ENCODE measurements at places on chromosomes 1 and 21.

GRCh38 chr1:183810756-183811544 is 6.0 kb downstream of the RGL1 start:
- DNase-seq = no peak

DNA sequence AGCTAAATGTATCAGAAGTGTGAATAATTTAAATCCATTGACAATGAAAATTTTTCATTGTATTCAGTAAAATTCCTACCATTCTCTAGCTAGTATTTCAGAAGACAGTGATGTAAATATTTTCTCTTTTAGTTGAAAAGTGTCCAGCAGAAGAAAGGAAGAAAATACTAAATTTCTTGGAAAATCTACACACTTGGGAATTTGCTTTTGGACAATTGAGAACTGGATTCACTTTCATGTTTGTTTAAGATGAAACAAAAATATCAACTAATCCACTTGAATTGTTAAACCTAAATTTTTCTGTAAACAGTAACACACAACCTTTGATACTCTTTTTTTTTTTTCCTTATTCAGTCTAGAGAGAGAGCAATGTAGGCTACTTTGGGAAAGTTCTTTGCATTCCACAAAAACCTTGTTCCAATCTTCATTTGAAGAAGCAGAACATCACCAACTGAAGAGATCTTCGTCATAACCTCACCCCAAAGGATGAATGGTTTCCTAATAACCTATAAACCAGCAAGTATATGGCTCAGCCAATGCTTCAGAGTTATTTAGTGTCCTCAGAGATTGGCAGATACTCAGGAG is 155.1 kb upstream of the GORAB start:
- no peak for DNase-seq

- DNase-seq = no peak
Observed at GRCh38 chr1:91553177-91553591, 52.5 kb downstream of the CDC7 start.

GRCh38 chr1:221670081-221670480 is 71.8 kb downstream of the DUSP10 start:
- no peak for DNase-seq

GRCh38 chr1:41774471-41774990 is 144.2 kb downstream of the HIVEP3 start:
- DNase-seq = no peak

GRCh38 chr1:41963636-41964035 is 44.9 kb upstream of the HIVEP3 start:
- DNase-seq = no peak

DNA sequence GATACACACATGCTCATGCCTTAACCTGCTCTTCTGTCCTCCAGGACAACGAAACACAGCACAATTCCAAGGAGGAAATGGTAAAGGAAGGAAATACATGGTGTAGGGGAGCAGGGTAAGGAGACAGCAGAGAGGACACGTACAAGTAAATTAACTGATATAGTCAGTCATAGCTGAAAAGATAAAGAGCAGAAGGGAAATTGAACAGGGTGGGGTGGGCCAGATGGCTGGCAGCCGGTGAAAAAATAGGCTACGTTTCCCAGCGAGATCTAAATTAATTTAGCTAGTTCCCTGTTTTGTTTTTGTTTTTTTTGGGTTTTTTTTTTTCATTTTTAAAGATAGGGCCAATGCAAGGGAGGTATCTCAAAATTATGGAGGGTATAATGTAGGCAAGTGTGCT is 109.2 kb downstream of the FAM78B start:
- DNase-seq = no peak

GRCh38 chr1:100423832-100424337 is 71.6 kb downstream of the CDC14A start:
- DNase-seq = no peak

- peak; percentile 52 for DNase-seq
Observed at GRCh38 chr1:204410688-204411450, 748 bp downstream of the PPP1R15B start.

Data from psoas muscle (tissue), 8 donors.